ENCODE measurements at places on chromosomes 12 and 14.
A peak's percentile ranks its signal among the peaks of the same experiment; 100 is the strongest.

DNA sequence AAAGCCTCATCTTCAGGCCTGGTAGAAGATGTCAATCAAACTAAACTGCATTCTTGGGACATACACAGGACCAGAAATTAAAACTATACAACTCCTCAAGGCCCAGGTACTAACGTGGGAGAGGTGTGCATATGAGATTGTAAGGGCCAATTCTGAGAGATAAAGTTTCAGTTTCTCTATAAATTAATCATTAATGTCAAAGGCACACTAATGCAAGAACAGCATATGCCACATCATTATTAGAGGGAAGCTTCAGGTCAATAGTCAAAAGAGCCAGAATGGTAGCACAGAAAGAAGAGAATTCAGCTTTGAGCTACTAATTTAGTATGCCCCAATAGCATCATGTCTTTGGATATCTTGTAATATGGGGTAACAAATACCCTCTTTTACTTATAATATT lies 744.9 kb upstream of the MGAT4C start:
- no peak for DNase-seq

- peak; percentile 50 for DNase-seq
These were observed 39.4 kb downstream of the ZNF641 start for GRCh38 chr12:48311313-48311712.

DNA sequence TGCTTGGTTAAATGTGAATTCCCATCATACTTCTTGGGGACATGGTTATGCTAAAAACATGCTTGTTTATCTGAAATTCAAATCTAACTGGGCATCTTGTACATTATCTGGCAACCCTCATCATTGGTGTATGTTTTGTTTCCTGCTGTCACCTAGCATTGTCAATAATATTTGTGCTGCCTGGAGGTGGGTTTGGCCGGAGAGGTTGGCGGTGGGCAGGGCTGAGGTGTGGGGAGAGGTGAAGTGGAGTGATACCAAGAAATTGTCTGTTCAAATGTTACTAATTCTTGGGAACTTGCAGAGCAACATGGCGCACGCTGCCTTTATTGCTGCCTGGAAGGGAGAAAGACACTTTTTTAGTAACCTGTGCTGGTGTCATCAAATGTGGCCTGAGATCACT lies 280.5 kb downstream of the VRK1 start:
- no peak for DNase-seq

DNA sequence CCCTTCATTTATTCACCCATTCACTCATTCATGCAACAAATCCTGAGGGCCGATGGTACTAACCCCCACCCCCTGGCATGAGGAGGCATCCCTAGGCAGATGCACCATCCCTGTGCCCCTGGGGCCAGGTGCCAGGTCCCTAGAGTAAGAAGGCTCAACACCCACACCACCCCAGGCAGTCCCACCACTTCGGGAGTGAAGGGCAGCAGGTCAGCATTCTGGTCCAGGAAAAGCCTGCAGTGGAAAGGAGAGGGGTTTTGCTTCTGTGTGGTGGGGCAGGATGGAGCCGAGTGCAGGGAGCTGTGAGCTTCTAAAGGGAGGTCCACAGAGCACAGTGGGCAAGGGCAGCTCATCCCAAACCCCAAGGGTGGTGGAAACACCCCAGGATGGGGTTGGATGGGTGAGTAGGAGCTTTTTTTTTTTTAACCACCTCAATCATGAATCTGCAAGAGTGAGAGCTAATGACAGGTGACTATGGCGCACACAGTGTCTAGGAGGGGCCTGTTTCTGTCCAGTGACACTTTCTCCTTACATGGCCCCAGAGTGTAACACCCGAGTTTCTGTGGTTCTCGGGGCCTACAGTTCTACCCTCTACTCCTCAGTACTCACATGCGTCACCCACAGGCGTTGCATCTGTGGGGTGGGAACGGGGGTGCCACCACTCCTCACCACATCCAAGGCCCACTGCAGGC lies 414.3 kb downstream of the TMEM121 start:
- DNase-seq = no peak

- DNase-seq = no peak
These were observed 184.7 kb downstream of the PIWIL1 start for GRCh38 chr12:130522244-130522834.

GRCh38 chr12:116161588-116161987 lies 115.9 kb downstream of the MED13L start:
- no peak for DNase-seq

DNA sequence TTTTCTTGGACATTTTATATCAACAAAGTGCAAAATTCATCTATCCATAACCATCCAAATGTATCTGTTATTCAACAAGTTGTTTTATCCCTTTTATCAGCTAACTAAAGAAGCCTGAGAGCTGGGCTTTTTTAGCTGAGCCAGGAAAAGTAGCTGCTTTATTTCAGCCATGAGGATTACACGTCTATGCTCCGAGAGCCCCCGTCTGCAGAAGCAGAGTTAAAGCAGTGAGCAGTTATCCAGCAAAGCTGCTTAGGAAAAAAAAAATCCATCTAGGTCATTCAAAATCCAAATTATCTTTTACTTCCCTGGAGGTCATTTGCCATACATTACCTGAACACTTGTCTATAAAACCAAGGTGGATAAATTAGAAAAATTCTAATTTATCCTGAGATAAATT lies 15.7 kb upstream of the HECTD1 start:
- DNase-seq = no peak

- no peak for DNase-seq
These were observed 51.6 kb downstream of the PLEKHG3 start for GRCh38 chr14:64755781-64756221.

DNA sequence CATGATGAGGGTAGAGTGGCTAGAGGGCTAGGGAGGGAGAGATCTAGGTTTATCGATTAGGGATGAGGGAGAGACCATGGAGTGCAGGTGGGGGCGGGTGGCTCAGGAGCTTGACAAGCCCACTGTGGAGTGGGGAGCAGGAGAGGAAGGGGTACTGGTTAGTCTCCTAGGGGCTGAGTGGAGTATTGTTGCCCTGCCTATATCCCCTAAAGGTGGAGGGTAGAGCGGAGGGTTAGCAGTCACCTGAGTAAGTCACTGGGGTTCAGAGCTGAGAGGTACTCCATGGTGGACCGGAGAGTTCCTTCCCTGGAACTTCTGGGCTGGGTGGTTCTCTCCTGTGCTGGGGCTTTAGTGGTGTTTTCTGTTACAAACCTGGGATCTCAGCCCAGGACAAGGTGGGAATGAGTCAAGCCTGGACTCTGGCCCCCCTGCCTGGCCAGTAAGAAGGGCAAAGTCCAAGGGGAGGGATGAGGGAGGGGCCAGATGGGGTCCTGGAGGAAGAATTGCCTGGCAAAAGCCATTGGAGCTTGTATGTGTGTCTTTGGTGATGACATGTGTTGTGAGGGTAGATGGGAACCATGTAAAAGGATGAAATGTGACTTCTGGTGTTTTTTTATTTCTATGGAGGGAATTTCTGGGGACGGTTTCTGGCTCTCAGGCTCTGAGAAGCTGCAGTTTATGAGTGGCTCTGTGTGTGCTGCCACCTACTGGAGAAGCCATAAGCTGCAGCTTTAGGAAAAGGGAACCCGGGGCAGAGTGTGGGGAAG lies at the start of gene CIDEB:
CIDEB (minus strand) TSS at position 403 of the 767 bp plus-strand sequence; CDS start at position 284, 119 bp downstream.
- peak; percentile 76 for DNase-seq

DNA sequence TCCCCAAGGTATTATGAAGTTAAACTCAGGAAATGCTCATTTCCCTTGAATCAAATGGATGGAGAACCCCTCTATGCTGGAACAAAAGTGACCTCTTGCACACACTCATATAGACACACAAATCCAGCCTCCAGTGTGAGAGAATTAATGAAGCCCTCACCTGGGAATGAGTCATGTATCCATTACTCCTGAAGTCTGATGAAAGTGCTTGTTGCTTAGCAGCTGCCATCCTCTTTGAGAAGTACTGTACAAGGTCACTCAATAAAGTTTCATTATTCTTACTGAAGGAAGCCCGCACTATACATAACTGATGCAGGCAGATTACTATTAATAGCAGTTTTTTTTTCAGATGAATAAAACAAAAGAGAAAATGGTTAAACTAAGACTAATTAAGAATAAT lies 102.3 kb downstream of the RERG start:
- no peak for DNase-seq

DNA sequence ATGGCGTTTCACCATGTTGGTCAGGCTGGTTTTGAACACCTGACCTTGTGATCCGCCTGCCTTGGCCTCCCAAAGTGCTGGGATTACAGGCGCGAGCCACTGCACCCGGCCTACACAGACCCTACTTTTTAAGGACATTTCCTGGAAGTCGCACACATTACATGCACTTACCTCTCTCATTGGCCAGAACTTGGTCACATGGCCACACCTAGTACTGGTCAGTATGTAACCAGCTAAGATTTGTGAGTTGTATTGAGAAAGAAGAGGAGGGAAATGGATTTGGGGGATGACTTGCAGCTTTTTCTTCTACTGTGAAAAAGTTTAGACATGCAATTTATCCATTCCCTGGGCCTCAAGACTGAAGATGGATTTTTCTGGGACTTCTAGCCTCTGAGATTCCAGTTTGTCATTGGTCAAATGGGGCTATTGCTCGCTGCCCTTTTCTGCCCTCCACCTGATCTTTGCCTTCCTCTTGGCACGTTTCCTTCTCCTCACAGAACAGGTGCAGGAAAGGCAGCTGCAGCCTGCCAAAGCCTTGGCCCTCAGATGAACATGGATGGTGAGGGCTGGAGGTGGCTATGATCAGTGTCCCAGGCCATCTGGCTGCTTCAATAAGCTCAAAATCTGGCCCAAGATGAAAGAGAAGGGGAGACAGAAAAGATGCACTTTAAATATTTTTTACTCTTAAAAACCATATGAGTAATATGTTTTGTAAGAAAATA lies 7.1 kb upstream of the ZDHHC22 start:
- DNase-seq = peak; percentile 30

- no peak for DNase-seq
These were observed 15.0 kb downstream of the POMT2 start for GRCh38 chr14:77305696-77306095.

- DNase-seq = peak; percentile 40
These were observed 921 bp downstream of the RAD51B start for GRCh38 chr14:67820428-67820971.

GRCh38 chr12:39912211-39912980 lies 193.5 kb downstream of the SLC2A13 start:
- DNase-seq = no peak

- no peak for DNase-seq
These were observed 71.4 kb downstream of the SPPL3 start for GRCh38 chr12:120832737-120833136.

DNA sequence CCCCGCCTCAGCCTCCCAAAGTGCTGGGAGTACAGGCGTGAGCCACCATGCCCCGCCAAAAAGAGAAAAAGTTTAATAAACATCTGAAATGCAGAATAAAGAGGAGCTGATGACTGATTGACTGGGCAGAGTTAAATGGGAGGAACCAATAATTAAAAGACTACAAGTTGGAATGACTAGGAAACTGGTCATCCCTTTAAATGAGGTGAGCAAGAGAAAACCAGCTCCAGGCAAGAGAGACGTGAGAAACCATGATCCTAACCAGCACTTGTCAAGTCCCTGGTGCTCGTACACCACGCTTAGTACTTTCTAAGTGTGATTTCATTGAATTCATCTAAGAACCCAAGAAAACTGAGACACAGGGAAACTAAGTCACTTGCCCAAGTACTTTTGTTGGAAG lies 47.9 kb downstream of the MAP1LC3B2 start:
- DNase-seq = no peak

GRCh38 chr14:88023658-88024187 lies 18.8 kb downstream of the GPR65 start:
- peak; percentile 82 for DNase-seq

DNA sequence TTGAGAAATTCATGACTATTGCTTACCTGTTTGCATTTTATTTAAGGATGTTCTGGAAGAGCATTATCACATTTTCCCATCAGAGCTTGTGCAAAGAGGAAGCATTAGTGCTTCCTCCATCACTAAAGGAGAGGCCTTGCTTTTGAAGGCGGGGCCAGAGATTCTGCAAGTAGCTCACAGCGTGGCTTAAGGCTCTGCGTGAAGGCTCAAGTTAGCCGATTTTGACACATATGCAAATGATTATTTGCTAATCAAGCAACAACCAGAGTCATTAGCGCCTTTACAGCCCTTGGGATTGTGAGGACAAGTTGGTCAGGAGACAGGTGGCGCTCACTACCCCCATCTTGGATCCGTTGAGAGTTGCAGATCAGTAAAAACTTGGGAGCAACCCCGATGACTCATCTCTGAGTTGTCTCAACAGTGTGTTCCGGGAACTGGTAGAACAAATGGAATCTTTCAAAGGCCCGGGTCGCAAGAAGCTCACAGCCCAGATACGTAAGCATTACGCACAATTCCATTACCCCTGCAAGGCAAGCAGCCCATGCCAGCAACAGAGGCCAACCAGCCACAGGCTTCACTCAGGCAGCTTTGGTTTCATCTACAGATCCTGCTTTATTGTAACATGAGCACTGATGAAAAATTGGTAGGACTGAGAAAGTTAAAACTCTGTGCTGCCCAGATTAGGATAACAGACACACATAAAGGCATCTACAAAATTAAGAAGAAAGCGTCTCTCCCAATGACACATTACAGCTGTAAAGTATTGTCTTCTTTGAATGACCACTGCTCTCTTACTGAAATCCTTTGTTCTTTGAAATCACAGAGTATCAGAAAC lies 34.9 kb upstream of the SPTSSA start:
- no peak for DNase-seq

DNA sequence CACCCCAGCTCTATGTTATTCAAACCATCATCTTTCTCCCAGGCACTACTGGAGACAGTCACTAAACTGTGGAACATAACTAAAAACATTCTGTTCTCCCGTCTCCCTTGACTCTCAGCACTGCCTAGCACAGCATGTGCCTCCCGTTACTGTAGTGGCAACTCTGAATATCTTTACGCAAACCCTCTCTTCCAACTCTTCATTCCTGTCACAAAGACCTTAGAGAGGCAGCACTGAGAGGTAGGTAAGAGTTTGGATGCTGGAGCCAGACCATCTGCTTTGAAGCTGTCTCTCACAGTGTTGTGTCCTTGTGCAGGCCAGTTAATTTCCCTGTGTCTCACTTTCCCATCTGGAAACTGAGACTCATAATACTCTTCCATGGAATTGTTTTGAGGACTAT lies 108.1 kb downstream of the DIP2B start:
- DNase-seq = no peak

DNA sequence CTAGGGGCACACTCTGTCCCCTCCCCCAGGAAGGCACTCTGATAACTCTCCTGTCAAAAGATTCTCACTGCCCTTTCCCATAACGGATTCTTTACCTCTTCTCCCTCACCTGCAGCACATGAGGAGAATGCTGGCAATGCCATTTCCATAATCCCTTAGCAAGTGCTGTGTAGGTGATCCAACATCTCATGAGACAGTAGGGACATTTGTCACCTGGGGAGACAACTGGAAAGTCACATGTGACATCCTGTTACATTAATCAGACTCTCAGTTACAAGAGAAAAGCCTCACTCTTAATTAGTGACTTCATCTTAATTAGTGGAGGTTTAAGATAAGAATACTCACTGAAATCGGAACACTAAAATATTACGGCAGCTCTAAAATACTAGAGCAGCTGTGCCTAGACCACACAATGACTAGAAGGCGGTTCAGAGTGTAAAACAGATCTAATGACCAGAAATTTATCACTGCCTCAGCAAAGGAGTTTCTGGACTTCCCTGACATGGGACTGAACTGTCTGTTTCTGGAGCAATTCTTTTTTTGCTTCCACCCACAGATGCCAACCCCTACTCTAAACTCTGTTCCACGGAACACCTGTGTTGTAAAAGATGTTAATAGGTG lies 75.1 kb downstream of the SPTSSA start:
- no peak for DNase-seq

- no peak for DNase-seq
These were observed 13.5 kb downstream of the PAPOLA start for GRCh38 chr14:96515731-96516130.

- no peak for DNase-seq
These were observed 112.1 kb upstream of the FRMD6 start for GRCh38 chr14:51539571-51540037.
